Mesenteric fat pad (tissue), 1 donor: ENCODE measurements at places on chromosomes 11 and 22. TPM values are rescaled to one million over a fixed set of nuclear protein-coding genes. Genes with fewer than 3 reads are reported as not detected.

Gene SCN2B
- total RNA-seq = not detected

Gene TEX12
- total RNA-seq = not detected

Gene MB
- total RNA-seq = 0.55 TPM

Gene FAM180B
- 0.55 TPM for total RNA-seq

Gene FXYD2
- total RNA-seq = 3.2 TPM

Gene PRG3
- total RNA-seq = not detected

Gene DEFB131B
- not detected for total RNA-seq

Gene F2
- total RNA-seq = not detected

Gene KCTD14
- 1.4 TPM for total RNA-seq

Gene FAM118A
- 22.2 TPM for total RNA-seq

Gene OR5AR1
- not detected for total RNA-seq

Gene TRIM48
- total RNA-seq = not detected

Gene CTSF
- 44.2 TPM for total RNA-seq

Gene ABCG4
- not detected for total RNA-seq

Gene VPREB1
- not detected for total RNA-seq
